GM13977 (cell line): ENCODE measurements at places on chromosomes 5 and 9.

- DNase-seq: no peak
Observed at GRCh38 chr5:26236936-26237335, 801.5 kb downstream of the CDH9 start.

- no peak for DNase-seq
Observed at GRCh38 chr5:91319667-91320066, 63.5 kb downstream of the ARRDC3 start.

DNA sequence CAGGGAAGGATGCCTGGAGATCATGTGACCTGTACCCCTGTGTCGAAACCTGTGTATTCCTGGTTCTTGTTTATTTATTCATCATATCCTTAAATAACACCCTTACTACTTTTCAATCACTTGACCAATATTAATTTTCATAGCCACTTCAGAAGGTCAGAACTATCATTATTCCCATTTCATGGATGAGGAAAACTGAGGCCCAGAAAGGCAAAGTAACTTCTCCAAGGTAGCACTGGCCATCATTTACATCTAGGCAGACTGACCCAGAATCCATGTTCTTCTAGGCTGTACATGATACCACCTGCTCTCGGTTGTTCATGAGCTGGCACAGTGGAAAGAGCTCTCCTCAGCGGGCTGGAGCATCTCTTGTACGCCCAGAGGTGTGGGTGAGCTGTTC lies 49.4 kb downstream of the KCNIP1 start:
- no peak for DNase-seq

GRCh38 chr9:35374910-35375309 lies 115.0 kb upstream of the RUSC2 start:
- no peak for DNase-seq

GRCh38 chr5:157109744-157110143 lies 900 bp upstream of the HAVCR2 start:
- peak; percentile 50 for DNase-seq

DNA sequence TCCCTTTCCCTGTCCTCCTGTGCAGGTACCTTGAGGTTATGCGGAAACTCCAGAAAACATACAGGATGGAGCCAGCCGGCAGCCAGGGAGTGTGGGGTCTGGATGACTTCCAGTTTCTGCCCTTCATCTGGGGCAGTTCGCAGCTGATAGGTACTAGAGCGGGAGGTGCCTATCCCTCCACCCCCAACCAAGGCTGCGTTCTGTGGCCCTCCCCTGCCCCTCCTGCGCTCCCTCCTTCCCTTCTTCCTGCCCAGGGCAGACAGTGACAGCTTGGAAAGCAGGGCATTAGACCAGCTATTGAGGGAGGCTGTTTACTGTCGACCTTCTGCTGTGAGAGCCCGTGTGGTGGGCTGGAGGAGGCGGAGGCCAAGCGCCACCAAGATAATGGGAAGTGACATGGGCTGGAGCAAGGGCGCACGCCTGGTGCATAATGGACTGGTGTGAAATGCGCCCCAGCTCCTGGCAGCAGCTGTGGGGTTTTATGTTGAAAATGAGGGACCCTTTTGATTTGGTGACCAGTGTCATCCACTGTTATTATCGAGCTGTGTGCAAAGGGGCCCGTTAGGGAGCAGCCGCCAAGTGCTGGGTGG lies 25.3 kb downstream of the PTPA start:
- no peak for DNase-seq

DNA sequence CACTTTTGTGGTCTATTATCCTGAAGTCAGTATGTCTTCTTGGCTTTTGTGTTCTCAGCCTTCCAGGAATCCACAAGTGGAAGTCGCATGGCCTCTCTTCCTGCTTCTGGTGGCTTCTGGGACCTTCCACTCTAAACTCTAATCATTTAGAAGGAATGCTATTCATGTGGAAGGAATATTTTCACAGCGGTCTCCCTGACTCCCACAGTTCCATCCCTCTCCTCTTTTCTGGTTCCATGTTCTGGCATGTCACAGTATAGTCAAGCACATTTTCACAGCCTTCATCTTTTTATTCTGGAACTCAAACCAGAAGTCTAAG lies 7.3 kb upstream of the RAI14 start:
- no peak for DNase-seq

GRCh38 chr5:113281194-113281593 lies 153.6 kb downstream of the TSSK1B start:
- DNase-seq: no peak

GRCh38 chr9:70947511-70947910 lies 173.9 kb downstream of the TRPM3 start:
- DNase-seq: no peak

DNA sequence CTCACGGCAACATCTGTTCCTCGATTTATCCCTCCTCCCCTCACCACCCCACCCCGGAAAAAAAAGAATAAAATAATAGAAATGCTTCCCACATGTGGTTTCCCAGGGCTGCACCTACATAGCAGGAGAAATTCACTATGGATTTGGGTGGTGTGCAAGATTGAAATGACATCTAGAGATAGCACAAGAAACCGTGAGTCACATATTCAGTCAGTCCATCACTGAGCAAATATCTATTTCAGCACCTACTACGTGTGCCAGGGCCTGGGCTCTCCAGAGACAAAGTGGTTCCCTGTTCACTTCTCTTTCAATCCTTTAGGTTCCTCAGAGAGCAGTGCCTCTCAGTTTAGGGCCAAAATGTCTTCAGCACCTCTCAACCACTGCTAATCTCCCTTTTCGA lies 45.0 kb upstream of the TTC1 start:
- DNase-seq: no peak

DNA sequence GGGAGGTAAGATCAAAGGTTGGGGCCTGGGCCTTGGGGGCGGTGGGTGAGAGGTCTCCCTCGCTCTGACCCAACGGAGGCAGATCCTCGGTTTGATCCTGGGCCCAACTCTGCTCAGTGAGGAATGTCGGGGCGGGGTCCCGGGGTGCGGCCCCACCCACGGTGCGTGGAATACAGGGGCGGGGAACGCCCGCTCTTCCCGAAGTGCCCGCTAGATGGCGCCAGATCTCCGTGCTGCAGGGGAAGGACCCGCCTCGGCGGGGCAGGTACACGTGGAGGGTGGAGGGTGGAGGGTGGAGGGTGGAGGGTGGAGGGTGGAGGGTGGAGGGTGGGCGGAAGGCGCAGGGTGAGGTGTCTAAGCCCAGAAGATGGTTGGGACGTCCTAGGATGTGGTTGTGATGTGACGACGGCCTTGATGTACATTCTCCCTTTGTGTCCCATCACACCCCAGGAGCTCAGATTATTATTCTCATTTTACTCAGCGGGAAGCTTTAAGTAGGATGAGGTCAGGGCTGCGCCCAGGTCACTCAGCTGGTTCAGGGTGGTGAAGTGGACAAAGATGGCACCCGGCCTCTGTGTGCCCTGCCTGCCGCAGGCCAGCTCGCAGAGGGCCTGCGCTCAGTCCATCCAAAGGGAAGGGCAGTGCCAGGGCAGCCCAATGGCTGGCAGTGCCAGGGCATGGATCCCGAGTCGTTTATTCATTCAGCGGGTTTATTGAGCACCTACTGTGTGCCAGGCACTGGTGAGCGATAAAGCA lies 9.4 kb upstream of the RPS14 start:
- peak; percentile 77 for DNase-seq

DNA sequence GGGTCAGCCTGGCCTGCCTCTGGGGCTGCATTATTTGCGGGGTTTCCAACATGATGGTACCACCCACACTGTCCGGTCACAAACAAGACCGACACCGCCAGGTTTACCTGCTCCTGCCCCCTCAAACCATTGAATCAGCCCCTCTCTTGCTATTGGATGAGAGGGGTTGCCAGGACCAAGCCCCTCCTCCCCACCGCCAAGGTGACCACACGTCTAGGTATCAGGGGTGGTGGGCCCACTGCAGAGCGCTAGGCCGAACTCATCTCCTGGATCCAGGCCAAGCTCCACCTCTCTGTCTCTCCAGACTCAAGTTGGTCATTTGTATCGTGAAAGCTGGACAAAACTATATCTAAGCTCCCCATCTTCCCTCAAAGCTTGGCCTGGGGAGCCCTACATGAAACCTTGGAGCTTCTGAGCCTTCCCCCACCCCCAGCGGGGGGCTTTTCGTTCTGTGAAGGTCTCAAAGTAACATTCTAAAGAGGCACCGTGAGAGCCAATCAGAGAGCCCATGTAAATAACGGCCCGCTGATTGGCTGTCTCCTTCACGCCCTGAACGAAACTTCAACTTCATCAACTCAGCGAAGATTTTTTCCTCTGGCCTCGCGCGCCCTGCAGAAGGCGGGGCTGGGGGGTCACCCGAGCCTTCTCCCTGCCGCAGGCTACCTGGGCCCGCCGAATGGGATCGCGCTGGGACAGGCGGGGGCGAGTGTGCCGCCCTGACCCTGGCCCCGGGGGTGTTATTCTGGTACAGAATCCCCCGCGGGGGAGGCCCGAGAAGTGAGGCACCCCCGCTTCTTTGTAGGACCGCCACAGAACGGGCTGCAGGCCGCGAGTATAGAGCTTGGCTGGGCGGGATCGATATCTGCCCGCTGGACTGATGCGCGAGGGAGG lies 49.6 kb upstream of the PSD2 start:
- peak; percentile 80 for DNase-seq

DNA sequence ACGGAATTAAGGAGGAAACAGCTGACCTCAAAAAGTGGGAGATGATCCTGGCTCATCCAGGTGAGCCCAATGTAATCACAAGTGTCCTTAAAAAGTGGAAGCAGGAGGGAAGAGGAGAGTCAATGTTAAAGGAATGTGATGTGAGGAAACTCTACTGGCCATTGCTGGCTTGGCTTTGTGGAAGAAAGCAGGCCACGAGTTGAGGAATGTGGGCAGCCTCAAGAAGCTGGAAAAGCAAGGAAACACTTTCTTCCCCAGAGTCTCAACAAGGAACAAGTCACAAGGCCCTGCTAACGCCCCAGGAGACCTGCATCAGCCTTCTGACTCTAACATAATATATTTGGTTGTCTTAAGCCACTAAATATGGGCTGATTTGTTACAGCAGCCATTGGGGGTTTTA lies 252.8 kb downstream of the PSAT1 start:
- no peak for DNase-seq

DNA sequence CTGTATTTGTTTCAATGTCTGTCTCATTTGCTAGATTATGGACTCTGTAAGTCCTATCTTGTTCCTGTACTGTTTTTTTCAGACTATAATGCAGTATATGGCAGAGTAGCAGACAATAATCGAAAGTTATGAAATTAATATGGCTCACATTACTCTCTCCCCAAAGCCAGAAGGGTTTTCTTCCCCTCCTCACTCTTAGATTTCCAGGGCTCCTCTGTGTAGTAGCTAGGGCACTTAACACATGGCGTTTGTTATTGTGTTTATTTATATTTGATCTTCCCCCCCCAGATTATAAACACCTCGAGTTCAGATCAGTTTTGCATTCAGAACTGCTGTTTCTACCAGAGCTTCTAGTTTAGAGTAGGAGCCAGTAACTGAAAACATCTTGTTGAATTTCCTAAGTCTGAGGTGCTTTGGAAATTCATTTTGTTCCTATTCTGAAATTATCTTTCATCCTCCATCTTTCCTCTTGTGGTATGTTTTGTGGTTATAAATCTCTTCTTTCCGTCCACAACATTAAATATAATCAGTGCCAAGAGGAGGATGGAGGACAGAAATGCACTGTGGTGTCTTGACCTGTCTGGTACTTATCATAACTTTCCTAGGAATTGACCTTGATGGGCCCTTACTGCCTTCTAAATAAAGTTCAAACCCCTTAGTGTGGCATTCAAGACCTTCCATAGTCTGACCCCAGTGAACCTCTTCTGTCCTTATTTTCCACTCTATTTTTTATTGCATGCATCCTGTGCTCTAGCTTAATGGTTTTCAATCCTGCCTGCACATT lies 27.0 kb downstream of the TLE4 start:
- no peak for DNase-seq

- no peak for DNase-seq
Observed at GRCh38 chr9:6150483-6150882, 65.1 kb upstream of the IL33 start.

DNA sequence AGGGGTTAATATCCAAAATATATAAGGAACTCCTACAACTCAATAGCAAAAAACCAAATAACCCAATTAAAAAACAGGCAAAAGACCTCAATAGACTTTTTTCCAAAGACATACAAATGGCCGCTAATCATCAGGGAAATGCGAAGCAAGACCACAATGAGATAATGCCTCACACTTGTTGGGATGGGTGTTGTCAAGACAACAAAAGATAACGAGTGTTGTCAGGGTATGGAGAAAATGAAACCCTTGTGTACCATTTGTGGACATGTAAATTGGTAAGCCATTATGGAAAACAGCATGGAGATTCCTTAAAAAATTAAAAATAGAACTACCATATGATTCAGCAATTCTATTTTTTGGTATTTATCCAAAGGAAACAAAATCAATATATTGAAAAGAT lies 620.2 kb downstream of the ACTL7B start:
- DNase-seq: no peak

DNA sequence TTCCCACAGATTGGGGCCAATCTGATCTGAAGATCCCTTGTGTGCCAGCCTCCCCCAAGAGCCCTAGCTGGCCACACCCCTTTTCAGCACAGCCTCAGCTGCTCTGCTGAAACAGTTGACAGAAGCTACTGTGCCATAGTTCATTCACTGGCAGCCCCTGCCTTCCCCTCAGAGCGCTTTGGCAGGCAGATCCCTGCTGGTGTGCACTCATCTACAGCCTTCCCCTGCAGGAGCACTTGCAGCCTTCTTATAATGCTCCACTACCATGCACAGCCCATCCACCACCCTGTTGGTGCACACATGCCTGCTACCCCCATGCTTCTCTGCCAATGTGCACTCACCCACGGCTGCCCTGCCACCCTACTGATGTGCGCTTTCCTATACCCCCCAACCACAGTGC lies 471.3 kb downstream of the MTRR start:
- no peak for DNase-seq

DNA sequence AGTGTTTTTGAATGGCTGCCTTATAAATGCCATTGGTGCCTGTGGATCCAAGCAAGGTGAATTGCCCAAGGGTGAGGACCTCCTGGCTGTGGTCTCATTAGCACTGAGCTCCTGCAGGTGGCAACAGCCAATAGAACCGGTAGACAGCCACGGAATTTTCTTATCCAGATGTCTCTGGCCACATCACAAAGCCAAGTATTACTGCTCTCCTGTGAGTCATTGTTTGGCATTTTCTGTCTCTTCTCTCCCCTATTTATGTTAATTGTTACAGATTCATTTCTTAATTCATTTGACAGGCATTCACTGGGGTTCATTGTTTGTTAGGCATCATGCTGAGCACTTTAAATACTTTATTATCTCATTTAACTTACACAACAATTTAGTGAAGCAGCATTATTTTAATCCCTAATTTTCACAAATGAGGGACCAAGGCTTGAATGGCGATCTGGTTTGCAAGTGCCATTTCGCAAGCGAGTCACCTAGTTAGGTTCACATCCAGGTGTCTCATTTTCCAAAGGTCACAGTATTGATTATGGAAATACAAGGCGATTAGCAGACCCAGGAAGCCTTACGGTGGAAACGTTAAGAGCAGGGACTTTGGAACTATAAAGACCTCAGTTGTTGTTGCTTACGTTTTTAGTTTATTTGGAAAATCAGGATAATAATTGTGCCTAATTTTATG lies 58.2 kb upstream of the DPYSL3 start:
- DNase-seq: no peak

- no peak for DNase-seq
Observed at GRCh38 chr5:142498298-142498697, 173.5 kb upstream of the SPRY4 start.
